Activated CD8-positive, alpha-beta memory T cell treated with anti-CD3 and anti-CD28 coated beads for 1 hour (primary cell): ENCODE measurements at places on chromosomes 12 and 14.
A peak's percentile ranks its signal among the peaks of the same experiment; 100 is the strongest.

- DNase-seq, result no peak
These were observed 3.1 kb downstream of the PKP2 start for GRCh38 chr12:32893458-32893857.

DNA sequence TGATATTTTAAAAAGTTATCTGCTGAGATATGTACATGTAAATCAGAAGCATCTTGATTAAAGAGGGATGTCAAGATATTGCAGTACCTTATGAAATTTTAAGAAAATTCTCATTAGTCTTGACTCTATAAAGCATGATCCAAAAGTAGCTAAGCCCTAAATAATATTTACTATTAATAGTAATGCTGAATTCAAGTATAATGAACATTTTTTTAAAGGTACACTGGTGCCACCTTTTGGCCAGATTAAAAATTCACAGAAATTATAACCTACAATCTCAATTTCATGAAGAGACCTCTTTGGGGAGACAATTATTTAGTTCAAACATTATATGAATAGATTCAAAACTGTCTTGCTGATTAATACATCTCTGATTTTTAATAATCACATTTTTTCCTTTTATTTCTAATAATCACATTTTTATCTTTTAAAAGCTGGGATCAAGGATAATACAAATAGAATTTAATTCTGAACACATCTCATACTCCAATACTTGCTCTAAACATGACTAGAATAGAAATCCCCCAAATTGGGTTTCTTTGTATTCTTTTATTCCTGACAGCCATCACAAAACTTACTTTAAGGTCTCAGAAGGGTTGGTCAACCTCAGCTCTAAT, 13.4 kb downstream of the AKAP5 start:
- no peak for DNase-seq

GRCh38 chr14:101520621-101521472, 40.4 kb upstream of the DIO3 start:
- DNase-seq, result no peak

GRCh38 chr12:46855760-46856159, 30.0 kb upstream of the SLC38A4 start:
- DNase-seq, result no peak

GRCh38 chr12:50599366-50600095, 94.7 kb downstream of the DIP2B start:
- DNase-seq, result no peak

DNA sequence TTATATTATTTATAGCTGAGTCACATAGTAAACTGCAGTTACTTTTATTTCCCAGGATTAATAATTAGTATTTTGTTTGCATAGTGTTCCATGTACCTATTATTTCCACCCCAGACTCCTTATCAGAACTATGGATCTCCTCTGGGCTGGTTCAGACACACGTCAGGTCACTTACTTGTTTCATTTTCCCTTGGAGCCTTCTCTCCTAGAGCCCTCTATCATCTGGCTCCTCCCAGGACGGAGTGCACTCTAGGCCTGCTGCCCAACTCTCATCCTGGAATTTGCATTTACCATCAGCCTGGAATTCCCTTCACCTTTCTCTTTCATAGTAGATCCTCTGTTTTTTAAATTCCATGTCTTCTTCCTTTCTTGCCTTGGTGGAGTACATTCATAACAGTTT, 28.5 kb upstream of the GALNT16 start:
- DNase-seq, result no peak

DNA sequence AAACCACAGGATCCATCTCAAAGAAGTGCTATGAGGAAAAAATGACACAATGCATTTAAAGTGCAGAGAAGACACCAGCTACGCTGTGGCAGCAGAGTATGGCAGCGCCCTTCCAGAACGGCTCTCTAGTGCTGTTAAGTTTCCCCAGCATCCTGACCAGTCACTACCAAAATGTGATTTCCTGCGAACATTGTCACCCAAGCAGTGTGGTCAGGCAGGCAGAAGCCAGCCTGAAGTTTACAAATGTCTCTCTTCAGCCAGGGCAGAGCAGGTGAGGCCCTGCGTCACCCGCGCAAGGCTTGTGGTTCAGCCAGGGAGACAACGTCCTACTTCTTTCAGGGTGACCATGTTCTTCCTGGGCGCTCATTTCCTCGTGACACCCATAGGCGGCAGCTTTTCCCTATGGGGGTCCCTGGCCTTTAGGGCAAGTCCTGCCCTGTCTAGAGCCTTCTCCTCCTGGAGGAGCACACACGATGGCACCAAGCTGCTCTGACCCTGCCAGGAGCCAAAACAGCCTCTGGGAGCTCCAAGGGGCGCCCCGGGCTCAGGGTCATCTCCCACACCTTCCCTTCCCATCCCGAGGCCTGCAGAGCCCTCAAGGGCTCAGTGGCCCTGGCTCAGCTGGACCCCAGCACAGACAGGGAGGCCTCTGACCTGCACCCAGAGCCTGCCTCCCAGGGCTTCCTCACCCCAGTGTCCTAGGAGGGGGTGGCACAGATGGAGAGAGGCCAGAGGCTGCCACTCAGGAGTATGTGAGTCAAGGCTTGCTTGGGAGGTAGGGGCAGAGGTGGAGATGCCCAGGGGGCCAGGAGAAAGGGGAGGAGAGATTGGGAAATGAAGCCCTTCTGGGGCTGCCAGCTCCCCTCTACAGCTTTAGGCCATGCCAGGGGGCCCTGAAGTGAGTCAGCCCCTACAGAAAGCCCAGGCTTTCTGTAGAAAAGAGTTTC, 41.9 kb downstream of the PSMA6 start:
- DNase-seq, result peak; percentile 7

DNA sequence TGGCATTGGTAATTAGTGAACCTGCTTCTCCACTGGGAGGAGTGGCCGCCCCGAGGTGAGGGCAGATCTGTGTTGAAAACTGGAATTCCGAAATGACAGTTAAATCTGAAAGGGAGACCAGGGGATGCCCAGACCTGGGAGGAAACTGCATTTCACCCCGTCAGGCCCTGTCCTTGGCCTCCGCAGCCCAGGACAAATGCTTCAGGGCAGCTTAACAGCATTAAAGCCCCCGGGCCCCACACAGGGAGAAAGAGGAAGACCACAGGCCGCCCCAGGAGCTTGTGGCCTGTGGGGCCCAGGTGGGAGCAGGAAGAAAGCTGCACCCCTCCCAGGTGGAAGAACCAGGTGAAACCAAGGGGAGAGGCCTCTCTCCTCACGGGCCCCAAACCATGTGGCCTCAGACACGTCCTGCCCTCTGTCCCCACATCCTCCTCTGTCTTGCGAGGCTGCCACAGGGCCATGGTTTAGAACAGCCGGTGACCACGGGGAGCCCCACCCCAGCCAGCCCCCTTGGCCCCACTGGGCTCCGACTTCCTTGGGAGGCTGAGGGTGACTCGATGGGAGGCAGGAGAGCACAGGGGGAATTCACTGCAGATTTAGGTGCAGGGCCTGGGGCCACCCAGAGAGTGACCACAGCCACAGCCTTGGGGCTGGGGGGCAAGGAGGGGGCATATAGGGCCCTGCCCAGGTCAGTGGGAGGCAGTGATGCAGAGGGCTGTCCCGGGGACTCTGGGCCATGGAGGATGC, 265.4 kb downstream of the ADGRD1 start:
- no peak for DNase-seq
